ENCODE measurements at places on chromosomes 7 and 10.

DNA sequence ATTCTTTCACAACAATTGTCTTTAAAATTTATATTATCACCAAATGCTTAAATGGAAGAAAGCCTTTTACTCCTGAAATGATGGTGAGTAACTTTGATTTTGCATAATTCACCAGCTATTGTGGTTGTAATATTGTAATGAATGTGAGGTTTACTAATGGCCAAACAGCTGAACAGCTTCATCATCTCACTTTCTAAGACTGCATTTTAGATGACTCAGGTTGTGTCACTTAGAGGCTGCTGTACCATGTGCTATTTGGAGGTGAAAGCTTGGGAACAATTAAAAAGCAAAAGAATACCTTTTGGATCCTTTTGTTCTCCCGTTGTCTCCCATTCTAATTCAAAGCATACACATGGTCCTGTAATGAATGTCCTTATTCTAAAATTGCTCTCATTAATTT lies 604.0 kb upstream of the PFKP start:
- no peak for DNase-seq

GRCh38 chr7:25666671-25667060 lies 438.4 kb upstream of the NPVF start:
- no peak for DNase-seq

- DNase-seq = no peak
Measured at GRCh38 chr10:76089556-76090180, 658.2 kb downstream of the LRMDA start.

DNA sequence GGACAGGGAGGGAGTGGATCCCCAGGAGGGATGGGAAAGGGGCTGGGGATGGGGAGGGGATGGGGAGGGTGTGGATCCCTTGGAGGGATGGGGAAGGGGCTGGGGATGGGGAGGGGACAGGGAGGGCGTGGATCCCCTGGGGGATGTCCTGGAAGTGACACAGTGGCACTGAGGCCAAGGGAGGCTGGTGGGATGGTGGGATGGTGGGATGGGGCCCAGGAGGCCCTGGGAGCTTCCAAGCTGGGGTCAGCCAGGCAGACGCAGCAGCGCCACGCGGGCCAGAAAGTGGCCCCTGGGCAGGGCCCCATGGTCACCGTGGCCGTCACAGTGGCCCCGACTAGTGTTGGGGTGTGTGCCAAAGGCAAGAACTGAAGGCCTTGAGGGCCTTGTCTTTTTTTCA lies 67.8 kb downstream of the INPP5A start:
- no peak for DNase-seq

GRCh38 chr10:76327441-76327840 lies 896.0 kb downstream of the LRMDA start:
- no peak for DNase-seq

GRCh38 chr10:124403548-124403947 lies 15.2 kb downstream of the OAT start:
- DNase-seq = no peak

DNA sequence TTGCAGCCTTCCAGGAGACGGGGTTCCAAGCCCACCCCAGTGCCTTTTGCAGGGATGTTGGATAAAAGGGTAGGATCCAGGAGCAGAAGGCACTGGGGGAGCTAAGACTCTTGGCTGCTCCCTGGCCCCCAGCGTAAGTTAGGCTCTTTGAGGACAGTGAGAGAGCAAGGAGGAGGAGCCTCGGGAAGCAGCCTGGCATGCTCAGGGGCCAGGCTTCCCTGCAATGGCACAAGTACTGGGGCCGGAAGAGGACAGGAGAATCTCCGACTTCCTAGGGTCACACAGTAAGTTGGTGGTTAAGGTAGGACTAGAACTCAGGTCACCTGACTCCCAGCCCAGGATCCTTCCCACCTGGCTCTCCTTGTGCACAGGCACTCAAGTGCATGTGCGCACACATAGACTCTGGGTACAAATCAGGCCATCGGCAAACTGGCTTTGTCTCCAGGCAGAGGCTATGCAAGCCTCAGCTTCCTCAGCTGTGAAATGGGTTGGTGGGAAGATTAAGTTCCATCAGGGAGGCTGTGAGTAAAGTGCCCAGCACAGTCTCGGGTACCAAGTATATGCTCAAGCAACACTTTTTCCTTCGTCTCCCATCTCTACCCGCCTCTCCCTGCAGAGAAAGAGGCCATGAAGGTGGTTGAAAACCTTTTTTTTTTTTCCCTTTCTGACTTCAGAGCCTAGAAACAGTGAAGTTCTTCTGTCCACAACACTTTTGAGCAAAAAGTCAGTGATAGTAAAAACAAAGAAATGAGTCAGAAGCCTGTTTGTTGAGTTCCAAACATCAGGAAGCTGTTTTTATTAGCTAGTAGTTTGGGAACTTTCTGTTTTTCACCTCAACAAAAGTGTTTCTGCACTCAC lies 79.1 kb downstream of the NEURL1 start:
- no peak for DNase-seq

DNA sequence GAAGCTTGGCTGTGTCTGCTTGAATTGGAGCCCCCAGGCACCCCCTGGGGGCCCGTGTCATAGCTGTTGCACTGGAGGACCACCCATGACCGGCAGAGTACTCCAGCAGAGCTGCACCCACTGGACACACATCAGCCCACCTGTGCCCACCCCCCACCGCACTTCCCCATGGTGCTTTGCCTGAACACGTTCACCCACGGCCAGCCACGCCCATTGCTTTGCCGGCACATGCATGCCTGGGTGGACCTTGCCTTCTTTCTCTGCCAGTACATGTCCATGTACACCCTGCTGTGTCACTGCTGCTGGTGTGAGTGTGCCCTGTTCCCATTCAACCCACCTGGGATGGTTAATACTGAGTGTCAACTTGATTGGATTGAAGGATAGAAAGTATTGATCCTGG lies 88.7 kb downstream of the SAMD9 start:
- no peak for DNase-seq

DNA sequence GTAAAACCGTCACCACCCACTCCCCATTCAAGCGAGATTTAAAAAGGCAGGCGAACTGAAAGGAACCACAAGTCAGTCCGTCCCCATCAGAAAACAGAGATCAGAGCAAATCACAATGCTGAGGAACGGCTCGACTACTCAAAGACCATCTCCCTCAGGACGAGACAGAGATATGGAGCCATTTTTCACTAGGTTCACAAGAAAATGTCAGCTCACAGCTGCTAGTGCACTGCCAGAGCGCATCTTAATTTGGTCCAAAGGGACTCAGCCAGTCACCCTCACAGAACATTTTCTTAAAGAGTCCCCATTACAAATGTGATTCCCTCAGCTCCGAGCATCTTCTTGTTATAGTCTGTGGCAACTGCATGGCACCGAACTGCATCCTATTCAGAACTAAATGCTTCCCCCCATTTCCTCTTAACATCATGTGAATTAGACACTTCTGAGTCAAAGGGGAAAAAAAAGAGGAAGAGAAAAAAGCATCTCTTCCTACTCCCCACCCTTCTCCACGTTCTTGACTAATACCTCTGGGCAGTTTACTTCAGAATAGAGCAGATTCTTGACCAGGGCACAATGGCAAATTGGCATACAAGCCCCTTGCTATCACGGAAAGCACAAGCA lies 683.9 kb downstream of the MAGI2 start:
- DNase-seq = no peak

DNA sequence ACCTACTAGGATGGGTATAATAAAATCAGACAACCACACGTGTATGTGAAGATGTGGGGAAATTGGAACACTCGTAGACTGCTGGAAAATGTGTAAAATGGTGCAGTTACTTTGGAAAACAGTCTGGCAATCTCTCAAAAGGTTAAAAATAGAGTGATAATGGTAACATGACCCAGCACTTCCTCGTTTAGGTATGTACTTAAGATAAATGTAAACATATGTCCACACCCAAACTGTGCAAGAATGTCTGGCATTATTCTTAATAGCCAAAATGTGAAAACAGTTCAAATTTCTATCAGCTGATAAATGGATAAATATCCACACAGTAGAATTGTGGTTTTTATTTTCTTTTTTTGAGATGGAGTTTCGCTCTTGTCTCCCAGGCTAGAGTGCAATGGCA lies 272.8 kb downstream of the ZNF248 start:
- DNase-seq = no peak

DNA sequence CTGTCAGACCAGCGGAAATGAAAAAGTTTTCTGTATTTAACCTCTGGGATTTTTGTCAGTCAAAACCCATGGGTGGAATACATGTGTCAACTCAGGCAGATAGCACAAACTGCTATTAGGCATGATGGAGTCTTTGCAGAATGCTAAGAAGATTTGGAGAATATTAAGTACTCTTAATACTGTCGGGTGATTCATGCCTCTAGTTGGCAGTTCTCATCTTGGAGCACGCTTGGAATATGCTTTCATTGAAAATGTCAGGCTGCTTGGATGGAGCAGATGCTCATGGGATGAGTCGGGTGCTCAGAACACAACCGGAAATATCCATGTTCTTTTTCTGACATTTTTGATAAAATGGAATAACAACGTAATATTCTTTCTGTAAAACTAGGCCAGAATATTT lies 27.6 kb upstream of the PRKG1 start:
- DNase-seq = no peak

GRCh38 chr7:16169537-16169936 lies 251.8 kb downstream of the CRPPA start:
- no peak for DNase-seq

- no peak for DNase-seq
Measured at GRCh38 chr7:24291271-24291670, 7.3 kb downstream of the NPY start.

- DNase-seq = no peak
Measured at GRCh38 chr7:95311389-95311788, 12.9 kb downstream of the PON1 start.

- DNase-seq = no peak
Measured at GRCh38 chr7:87206361-87206760, 13.2 kb downstream of the TMEM243 start.

DNA sequence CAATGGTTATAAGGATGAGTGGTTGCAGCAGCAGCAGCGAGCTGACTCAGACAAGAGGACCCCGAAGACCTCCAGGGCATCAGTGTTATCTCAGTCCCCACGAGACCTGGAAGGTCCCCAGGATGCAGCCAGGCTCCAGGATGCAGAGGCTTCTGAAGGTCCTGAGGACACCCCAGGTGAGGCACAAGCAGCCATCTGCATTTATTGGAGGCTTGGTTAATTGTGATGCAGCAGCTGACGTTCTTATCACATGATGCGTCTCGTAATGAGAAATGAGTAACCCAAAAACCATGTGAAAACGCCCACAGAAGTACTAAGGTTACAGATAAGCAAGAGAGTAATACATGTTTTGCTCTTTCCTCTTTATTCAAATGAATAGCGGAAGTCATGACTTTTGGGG lies 17.4 kb downstream of the C7orf57 start:
- DNase-seq = no peak

DNA sequence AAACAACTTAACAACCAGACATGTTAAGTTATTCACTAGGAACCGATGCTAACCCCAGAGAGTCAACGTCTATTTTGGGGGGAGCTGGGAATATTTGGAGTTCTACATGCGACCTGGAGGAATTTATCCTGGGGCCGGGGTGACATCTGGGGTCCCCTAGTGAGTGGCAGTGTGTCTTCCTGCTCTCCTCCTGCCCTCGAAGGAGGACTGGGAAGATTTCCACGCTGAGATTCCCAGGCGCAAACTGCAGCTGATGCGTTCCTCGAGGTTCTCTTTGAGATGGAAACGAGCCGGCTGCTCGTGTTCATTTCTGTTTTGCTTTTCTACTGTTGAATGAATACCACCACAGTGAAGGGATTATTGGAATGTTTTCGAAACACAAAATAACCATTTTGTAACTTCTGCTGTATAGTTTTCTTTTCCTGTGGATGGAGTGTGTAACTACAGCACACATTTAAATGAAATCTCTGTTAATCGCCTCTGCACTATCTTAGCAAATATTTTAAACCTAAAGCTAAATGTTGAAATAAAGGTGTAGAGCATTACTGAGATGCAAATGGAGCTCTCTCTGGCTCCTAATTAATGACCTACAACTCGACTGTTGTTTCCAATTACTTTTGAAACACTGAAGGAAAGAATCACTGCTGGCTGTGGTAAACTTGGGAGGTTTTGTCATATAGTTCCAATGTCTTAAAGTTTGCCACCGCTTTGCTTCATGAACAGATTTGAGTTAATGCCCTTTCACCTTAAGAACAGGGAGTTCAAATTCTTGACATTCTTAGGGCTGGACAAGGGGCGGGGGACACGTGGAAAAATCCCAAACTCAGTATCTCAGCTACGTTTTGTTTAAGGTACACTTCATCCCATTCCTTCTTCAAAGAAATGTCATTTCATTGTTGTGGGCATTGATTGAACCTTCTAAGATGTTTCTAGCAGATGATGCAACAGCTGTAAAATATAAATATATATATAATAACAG lies 21.1 kb downstream of the GATA3 start:
- DNase-seq = no peak

DNA sequence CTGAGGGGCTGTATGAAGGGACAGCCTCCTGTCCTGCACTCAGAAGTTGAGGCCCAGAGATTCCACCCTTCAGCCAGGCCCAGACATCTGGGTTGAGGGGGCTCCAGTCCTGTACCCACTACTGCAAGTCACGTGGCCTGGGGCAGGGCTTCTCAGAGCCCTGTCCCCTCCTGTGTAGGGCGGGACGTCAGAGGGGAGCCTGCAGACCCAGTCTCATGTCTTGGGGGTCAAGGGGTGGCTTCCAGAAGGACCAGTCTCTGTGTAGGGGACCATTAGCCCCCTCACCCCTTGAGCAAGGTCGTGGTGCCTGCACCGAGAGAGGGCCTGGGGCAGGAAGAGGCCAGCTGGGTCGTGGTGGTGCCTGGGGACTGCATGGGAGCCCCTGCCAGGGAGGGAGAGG lies 593 bp upstream of the PILRA start:
- no peak for DNase-seq

- DNase-seq = no peak
Measured at GRCh38 chr10:35577926-35578617, 27.1 kb upstream of the GJD4 start.

DNA sequence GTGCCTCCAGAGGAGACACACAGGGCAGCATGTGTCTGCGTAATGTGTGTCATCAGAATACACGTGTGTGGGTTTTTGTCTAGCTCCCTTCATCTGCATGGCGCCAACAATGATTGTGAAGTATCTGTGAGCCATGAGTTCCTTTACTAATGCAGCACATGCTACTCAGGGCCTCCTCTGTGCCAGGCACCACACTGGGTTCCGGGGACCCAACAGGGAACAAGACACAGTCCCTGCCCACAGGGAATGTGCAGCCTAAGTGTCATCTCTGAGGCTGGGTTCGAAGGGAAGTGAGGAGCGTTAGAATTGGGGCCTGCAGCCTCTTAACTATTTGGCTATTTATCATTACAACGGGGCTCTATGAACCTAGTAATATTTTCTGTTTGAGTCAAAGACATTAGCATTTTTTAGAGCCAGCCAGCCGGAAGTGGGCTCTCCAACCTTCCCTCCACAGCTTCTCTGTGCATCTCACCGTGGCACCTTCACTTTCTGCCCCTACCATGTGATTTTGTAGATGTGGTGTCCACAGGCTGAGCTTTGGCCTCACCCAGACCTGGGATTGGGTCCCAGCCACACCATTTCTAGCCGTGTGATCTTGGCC lies 43.9 kb upstream of the SRGN start:
- DNase-seq = no peak

DNA sequence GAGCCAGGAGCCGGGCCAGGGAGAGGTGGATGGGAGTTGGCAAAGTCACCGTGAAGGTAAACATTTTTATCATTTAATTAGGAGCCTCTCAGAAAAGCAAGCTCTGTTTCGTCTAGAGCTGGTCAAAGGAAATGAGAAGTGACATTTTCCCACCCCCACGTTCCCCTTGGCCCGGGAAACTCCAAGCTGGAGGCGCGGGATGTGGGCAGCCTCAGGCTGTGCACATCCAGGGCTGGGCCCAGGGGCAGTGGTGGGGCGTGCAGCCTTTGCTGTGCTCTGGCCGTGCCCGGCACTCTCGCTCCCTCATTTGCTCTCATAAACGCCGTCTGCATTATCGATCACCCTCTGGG lies 135.6 kb upstream of the RET start:
- DNase-seq = no peak

GRCh38 chr10:29826801-29827450 lies 192.2 kb upstream of the SVIL start:
- no peak for DNase-seq
